Stimulated activated CD8-positive, alpha-beta memory T cell treated with anti-CD3 and anti-CD28 coated beads, Interleukin-2, amount 100 ng/mL, for 1 hour (primary cell): ENCODE measurements at places on chromosomes 3 and 15.

GRCh38 chr3:193491026-193491425, 63.7 kb downstream of the ATP13A4 start:
- no peak for DNase-seq

- no peak for DNase-seq
These were observed 6.1 kb downstream of the NGRN start for GRCh38 chr15:90271459-90272166.

DNA sequence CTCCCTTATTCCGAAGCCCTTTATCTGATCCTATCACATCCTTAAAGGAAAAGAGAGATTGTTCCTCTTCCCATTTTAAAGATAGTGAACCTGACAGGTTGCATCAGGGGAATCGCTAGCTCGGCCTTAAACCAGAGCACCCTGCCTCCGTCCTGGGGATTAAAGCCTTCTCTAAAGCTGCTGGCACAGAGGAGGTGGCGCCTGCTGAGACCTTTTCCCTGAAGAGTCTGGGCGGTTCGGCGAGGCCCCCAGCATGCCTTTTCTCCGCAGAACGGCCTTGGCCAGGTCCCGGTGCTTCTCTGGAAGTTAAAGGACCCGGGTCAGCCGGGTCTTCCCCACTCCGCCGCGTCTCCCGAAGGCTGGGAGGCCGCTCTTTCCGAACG, 593 bp downstream of the FAM219B start:
- DNase-seq = no peak

DNA sequence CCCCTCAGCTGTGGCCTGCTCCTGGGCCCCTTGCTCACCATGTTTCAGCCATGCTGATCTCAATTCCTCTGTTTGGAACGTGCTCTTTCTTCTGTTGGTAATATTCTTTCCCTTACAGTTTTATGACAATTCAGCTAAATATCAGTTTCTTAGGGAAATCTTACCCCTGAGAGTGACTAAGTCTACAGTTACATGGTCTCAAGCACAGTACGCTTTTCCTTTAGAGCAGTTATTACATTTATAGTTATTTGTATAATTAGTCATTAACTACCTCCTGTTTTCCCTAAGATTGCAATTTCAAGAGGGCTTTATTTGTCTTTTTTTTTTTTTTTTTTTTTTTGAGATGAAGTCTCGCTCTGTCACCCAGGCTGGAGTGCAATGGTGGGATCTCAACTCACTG, 23.5 kb downstream of the C3orf62 start:
- DNase-seq = no peak

- DNase-seq = no peak
These were observed 98.3 kb downstream of the HERC1 start for GRCh38 chr15:63735449-63735848.

GRCh38 chr15:100092034-100092433, 249.7 kb downstream of the ADAMTS17 start:
- DNase-seq = no peak
